ENCODE measurements at places on chromosomes 6 and 20.
A peak's percentile ranks its signal among the peaks of the same experiment; 100 is the strongest.

DNA sequence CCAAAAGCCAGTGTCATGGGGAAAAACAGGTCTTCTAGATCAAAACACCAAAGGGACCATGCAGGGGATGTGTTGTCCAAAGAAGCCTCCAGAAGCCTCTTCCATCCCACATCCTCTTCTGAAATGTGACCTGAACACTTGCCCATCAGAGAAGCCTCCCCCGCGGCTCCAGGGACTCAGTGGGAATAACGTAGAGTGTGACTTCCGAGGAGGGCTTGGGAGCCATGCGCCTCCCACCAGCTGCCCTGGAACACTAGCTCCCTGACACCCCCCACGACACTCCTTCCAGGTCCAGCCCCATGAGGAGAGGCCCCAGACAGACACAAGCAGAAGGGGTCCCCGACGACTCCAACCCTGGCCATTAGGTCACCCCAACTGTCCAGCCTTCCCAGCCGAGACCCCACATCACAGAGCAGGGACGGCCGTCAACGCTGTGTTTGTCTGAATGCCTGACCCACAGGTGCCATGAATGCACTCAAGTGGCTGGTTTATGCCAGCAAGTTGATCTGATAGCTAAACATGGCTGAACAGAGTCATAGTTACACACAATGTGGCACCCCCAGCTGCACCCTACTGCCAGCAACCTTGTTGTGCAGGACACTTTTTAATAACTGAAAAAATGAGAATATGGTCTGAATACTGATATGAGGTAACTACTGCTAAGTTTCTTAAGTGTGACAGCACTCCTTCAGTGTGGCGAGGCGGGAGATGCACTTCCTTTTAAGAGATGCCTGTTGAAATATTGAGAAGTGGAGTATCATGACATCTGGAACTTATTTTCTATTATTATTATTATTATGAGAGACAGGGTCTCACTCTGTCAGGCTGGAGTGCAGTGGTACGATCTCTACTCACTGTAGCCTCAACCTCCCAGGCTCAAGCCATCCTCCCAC, 58.0 kb downstream of the GINS1 start:
- no peak overlapping the region for H3K27ac ChIP-seq
- H3K27me3 ChIP-seq: no peaks in the 10 kb centered on the region
- peak; percentile 32 for DNase-seq
- H3K4me3 ChIP-seq: no peak overlapping the region
- peaks cover 34% of the 10 kb centered on the region for H3K36me3 ChIP-seq

DNA sequence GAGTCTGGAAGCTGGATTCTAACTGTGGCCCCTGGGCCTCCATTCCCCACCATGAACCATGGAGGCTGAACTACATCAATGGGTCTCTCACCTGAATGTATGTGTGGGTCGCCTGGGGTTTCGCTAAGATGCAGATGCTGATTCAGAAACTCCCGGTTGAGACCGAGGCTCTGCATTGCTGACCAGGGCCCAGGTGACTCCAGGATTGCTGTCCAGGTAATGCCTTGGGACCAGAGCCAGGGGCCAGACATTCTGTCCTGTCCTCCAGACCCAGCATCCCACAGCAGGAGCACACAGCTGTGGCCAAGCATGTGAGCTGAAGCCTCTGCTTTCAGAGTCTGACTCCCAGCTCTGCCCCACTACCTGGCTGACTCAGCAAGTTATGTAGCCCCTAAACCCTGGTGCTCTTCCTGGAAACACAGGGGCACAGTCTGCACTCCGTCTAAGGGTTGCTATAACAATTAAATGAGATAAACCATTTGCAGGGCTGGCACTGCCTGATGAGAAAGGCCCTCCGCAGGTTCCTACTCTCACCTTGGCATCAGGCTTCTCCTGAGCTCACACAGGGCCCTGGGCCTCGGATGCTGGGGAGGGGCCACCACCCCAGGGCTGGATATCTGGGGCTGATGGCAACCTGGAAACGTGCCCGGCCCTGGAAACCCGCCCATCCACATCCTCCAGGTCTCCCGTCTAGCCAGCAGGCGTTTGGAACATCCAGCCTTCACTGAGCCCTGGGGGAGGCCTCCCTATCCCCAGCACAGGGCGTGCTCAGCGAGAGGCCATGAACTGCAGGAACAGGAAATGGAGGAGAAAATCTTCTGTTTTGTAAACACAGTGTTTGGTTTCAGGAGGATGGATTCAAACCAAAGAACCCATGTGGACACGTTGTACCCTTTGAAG, 175.7 kb downstream of the DLL1 start:
- no peaks in the 10 kb centered on the region for H3K36me3 ChIP-seq
- H3K27ac ChIP-seq: no peak overlapping the region
- no peaks in the 10 kb centered on the region for H3K27me3 ChIP-seq
- no peak for DNase-seq
- peaks cover 6% of the 10 kb centered on the region for H3K4me1 ChIP-seq

DNA sequence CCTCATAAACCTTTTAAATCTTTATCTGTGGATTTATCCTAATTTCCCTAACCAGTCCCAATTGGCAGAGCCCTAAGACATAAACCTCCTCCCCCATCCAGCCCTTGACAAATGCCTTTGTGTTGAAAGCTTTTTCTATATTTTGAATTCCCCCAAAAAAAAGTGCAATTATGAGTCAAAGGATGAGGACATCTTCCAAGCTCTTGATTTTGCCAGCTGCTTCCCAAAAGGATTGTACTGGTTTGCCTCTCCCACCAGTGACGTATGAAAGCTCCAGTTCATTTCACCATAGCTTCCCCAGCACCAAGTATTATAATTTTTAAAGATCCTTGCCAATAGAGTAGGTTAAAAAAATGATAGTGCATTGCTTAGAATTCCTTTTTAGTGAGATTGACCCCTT, 38.9 kb downstream of the SIRPA start:
- no peak overlapping the region for H3K4me3 ChIP-seq
- no peak for DNase-seq
- H3K27ac ChIP-seq: peak overlapping the region; percentile 53
- peaks cover 32% of the 10 kb centered on the region for H3K4me1 ChIP-seq

DNA sequence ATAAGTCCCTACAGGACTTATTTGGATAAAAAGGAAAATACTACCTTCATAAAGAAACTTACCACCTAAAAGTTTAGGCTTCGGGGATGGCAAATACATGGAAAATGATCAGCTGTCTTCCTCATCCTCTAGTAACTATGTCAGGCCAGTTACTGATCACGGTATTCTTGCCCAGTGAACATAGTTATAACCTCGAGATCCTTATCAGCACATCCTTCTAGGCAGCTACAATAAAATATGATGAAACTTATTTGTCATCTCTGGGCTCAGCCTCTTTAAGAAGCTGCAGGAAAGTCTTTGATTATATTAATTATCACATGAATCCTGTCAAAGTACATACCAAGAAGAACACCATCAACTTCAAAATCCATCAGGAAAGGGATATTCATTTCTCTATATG, 41.8 kb downstream of the SF3B5 start:
- no peaks in the 10 kb centered on the region for H3K4me1 ChIP-seq
- no peaks in the 10 kb centered on the region for H3K27me3 ChIP-seq
- no peak for DNase-seq
- no peaks in the 10 kb centered on the region for H3K36me3 ChIP-seq
- no peak overlapping the region for H3K27ac ChIP-seq

DNA sequence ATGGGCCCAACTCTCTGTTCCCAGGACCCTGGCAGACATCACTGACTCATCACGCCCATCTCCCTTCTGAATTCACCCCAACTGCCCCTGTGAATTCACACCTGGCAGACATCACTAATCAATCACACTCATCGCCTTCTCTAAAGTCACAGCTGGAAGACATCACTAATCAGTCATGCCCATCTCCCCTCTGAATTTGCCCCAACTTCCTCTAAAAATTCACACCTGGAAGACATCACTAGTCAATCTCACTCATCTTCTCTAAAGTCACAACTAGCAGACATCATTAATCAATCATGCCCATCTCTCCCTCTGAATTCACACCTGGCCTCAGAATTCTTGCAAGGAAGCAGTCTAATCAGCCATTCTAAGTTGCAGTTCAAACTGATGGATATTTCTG, 111.1 kb downstream of the FOXA2 start:
- H3K27ac ChIP-seq: no peak overlapping the region
- H3K36me3 ChIP-seq: no peaks in the 10 kb centered on the region
- no peaks in the 10 kb centered on the region for H3K4me1 ChIP-seq

DNA sequence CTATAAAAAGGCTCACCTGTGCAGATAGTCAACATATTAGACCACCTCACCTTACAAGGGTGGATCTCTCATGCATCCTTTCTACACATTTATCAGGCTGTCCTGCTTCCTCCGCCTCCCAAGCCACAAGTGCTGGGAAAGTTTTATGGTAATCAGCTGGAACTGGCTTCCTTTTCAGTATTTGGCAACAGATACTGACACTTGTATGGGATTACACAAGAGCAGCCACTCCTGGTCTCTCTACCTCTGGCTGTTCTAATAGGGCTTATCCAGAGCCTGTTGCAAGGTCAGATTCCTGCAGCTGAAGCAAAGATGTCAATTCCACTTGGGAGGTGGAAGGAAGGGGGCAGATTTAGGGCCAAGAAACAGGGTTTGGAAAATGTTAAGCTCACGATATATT, 503 bp upstream of the GPLD1 start:
- H3K36me3 ChIP-seq: no peaks in the 10 kb centered on the region
- no peak overlapping the region for H3K4me3 ChIP-seq
- H3K27ac ChIP-seq: no peak overlapping the region
- peak; percentile 7 for DNase-seq
- peaks cover 10% of the 10 kb centered on the region for H3K4me1 ChIP-seq

DNA sequence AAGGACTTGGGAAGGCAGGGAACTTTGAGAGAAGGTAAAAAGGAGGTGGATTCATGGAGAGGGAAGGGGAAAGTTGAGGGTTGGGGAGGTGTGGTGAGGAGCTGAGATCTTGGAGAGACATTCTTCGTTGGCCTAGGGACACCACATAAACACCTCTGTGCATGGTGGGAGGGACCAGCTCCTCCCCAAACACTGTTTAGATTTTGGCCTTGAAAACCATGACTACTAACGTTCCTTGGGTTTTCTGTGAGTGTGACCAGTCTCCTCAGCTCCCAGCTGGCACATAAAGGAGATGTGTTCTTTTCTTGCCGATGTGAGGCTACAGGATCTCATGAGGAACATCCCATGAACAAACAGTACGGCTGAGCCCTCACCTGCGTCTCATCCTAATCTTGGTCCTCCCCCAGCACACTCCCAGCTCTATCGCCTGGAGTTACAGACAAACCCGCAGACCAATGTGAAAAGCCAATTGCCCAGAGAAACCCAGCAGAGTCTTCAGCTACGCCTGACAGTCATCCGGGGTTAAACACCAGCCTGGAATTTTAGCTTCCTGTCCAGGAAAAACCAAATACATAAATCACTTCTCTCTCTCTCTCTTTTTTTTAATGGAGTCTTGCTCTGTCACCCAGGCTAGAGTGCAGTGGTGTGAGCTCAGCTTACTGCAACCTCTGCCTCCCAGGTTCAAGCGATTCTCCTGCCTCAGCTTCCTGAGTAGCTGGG, 22.0 kb upstream of the DDR1 start:
- no peak overlapping the region for H3K4me3 ChIP-seq
- DNase-seq: no peak
- H3K27me3 ChIP-seq: no peaks in the 10 kb centered on the region
- no peaks in the 10 kb centered on the region for H3K4me1 ChIP-seq

- H3K36me3 ChIP-seq: no peaks in the 10 kb centered on the region
- H3K4me3 ChIP-seq: no peak overlapping the region
- H3K4me1 ChIP-seq: no peaks in the 10 kb centered on the region
- H3K27me3 ChIP-seq: no peaks in the 10 kb centered on the region
These were observed 130.0 kb downstream of the FOXC1 start for GRCh38 chr6:1739680-1740079.

DNA sequence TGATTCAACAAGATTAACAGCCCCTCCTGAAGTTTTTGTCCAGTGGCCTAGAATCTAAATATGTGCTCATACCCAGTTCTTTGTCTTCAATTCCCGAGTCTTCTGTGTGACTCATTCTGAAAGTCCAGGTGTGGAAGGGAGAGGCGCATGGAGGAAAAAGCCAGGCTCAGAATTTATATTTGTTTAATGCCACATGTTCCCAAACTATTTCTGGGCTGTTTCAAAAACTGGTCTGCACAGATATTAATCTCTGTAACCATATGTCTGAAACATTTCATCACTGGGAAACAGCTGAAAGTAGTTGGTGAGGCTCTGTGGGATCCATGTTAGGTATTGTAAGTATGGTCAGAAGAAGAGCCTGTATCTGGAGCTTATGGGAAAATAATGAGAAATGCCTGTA, 266.0 kb downstream of the PAX1 start:
- H3K36me3 ChIP-seq: no peaks in the 10 kb centered on the region
- no peaks in the 10 kb centered on the region for H3K27me3 ChIP-seq
- no peak overlapping the region for H3K27ac ChIP-seq
- no peak overlapping the region for H3K4me3 ChIP-seq
- no peak for DNase-seq

GRCh38 chr20:21609981-21610380, 95.5 kb upstream of the PAX1 start:
- no peak overlapping the region for H3K27ac ChIP-seq
- H3K27me3 ChIP-seq: peaks cover 7% of the 10 kb centered on the region
- no peaks in the 10 kb centered on the region for H3K4me1 ChIP-seq
- DNase-seq: no peak
- H3K36me3 ChIP-seq: no peaks in the 10 kb centered on the region

GRCh38 chr6:17466147-17466546, 72.8 kb downstream of the CAP2 start:
- H3K4me3 ChIP-seq: no peak overlapping the region
- H3K4me1 ChIP-seq: peaks cover 6% of the 10 kb centered on the region
- H3K27me3 ChIP-seq: no peaks in the 10 kb centered on the region

DNA sequence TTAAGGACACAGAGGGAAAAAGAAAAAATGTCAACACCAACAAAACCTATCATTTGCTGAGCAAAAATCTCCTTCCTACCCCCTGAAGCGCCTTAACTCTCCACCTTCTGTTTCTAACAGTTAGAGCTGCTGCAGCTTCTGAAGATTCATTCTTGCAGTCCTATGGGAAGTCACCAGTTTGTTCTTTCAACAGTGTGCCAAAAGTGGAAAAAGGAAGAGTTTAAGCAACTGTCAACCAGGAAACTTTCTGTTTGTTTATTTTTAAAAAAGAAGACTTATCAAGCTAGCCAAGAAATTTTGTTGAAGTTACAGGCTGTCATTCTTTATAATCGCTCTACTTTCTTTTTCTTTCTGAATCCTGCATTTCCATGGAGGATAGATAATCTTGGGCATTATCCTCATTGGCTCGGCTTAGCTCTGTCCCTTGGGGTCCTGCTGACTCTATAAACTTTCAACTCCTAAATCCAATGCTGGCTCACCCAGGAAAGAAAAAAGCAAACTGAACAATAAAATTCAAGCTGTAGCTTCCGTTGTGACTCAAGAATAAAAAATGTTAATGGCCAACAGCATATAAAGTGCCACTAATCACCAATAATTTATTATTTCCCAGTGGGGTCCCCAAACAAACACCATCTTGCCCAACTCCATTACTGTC, 172.8 kb upstream of the CITED2 start:
- H3K4me1 ChIP-seq: no peaks in the 10 kb centered on the region
- no peak overlapping the region for H3K27ac ChIP-seq
- peak; percentile 7 for DNase-seq

GRCh38 chr20:9072861-9073500, 4.1 kb downstream of the PLCB4 start:
- no peak for DNase-seq
- peaks cover 81% of the 10 kb centered on the region for H3K4me1 ChIP-seq
- peak overlapping the region; percentile 56 for H3K27ac ChIP-seq
- H3K27me3 ChIP-seq: peaks cover 15% of the 10 kb centered on the region

- no peak overlapping the region for H3K4me3 ChIP-seq
- no peaks in the 10 kb centered on the region for H3K36me3 ChIP-seq
- peaks cover 14% of the 10 kb centered on the region for H3K4me1 ChIP-seq
- H3K27ac ChIP-seq: no peak overlapping the region
These were observed 217.4 kb upstream of the ECI2 start for GRCh38 chr6:4352731-4353130.
